ENCODE measurements at places on chromosomes 6 and 20.

- no peak for DNase-seq
These were observed 92.3 kb downstream of the EDN3 start for GRCh38 chr20:59392736-59393135.

DNA sequence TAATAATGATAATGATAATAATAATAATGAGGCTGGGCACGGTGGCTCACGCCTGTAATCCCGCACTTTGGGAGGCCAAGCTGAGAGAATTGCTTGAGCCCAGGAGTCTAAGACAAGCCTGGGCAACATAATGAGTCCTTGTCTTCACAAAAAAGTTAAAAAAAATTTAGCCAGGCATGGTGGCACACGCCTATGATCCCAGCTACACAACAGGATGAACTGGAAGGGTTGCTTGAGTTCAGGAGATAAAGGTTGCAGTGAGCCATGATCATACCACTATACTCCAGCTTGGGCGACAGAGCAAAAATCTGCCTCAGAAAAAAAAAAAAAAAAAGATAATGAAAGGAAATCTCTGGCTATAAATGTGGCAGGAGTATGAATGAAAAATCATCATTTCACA, 213.4 kb downstream of the HIVEP2 start:
- DNase-seq, result no peak

DNA sequence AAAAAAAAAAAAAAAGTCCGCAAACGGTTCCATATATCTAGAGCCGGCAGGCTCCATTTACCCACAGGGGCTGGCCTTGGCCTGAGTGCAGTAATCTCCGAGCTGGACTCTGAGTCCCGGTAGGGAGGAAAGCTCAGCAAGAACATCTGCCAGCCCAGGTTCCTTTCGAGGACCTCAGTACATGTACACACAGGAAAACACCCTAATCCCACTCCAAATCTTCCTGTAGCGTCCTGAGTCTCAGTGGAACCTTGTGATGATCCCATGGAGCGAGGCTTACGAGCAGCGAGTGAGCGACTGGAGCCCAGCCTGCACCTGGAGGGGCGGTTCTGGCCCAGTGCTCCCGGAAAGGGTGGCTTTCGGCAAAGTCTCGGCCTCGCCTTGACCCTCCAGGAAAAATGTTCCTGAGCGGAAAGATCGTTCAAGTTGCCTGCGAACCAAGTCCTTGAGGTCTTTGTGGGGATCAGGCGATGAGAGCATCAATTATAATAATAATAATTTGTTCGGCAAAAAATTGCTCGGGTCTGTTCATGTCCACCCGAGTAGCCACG, 32.1 kb downstream of the PRSS16 start:
- DNase-seq, result no peak

DNA sequence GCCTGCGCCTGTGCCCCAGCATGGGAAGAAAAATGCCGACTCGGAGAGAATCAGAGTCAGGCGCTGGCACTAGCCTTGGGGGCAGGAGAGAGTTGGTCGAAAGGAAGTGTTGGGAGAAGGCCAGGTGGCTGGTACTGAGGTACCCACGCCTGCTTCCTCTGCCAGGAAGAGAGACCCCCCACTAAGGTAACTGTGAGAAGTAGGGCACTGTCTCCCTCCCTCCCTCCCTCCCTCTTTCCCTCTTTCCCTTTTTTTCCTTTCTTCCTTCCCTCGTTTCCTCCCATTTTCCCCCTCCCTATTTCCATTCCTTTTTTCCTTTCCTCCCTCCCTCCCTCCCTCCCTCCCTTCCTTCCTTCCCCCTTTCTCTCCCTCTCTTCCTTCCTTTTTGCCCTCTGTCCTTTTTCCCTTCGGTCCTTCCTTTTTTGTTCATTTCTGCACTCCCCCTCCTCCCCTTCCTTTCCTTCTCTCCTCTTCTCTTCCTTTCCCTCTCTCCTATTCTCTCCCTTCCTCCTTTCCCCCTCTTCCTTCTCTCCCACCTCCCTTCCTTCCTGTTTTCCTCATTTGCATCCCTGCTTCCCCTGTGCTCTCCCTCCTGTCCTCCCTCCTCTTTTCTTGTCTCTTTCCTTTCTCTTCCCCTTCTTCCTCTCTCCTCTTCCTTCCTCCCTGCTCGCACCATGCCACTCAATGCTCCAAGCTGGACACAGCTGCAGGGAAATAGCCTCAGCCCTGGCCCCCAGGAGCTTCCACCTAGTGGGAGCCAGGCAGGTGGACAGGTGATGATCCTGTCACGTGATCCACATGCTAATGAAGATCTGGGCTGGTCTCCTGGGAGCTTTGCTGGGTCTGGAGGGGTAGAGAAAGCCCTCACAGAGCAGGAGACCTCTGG, 148.0 kb downstream of the DHX35 start:
- DNase-seq, result no peak

DNA sequence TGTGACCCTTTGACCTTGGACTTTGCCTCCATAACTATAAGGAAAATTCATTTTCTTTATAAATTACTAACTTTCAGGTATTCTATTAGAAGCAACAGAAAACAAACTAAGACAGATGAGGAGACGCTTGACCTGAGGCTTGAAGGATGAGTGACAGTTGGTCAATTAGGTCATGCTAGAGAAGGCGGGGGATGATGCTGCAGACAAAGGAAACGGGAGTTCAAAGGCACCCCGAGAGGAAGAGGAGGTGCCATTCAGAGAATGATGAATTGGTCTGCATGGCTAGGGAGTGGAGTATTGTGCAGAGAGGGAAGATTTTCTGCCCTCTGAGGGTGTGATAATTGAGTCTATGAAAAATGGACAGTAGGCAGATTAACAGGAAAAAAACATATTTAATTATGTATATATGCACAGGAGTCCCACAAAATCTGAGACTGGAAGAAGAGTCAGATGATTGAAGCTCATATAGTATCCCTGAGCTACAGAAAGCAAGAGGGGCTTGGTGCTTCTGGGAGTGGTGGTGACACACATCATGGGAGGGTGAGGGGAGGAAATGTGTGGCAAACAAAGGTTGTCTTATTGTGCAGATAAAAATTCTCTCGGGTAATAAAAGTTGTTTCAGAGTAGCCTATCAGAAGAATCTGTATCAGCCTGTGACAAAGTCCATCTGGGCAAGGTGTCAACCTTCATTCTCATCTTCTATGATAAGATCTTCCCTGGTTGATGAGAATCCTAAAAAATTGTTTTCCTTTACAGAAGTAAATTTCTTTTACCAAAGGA, 20.4 kb upstream of the FUCA2 start:
- no peak for DNase-seq

- DNase-seq, result no peak
These were observed 50.8 kb upstream of the NRN1 start for GRCh38 chr6:6057442-6058053.

DNA sequence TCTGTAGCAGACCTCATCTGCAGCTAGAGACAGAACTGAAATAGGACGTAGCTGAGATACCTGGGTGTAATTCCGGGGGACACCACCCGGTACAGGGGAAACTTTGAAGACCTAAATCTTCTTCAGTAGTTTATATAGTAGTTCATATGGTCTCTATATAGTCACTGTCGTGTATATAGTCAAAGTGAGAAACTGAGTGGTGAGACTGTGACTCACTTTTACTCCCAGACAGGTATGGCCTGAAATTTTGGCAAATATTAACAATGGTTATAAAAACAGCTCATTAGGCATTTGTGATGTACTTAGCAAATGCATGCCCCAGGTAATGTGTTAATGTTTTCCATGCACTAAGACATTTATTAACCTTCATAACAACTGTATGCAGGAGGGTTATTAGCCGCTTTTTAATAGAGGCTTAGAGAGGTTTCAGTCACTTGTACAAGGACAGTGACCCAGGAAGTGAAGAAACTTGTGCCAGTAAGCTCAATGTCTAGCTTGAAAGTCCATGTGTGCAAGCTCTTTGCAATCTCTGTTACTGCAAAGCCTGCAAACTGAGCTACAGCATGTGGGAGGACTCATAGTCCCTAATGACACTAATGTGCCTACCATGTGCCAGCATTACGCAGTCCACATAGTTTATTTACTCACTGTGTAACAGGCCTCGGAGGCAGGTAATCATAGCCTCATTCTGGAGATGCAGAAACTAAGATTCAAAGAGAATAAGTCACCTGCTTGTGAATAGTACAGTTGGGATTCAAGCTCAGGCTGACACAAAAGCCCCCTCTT, 165.4 kb upstream of the CHD6 start:
- DNase-seq, result no peak

- no peak for DNase-seq
These were observed 6.0 kb downstream of the MMP24OS start for GRCh38 chr20:35271904-35272303.

- no peak for DNase-seq
These were observed 295.0 kb downstream of the KCNQ5 start for GRCh38 chr6:72916906-72917305.

DNA sequence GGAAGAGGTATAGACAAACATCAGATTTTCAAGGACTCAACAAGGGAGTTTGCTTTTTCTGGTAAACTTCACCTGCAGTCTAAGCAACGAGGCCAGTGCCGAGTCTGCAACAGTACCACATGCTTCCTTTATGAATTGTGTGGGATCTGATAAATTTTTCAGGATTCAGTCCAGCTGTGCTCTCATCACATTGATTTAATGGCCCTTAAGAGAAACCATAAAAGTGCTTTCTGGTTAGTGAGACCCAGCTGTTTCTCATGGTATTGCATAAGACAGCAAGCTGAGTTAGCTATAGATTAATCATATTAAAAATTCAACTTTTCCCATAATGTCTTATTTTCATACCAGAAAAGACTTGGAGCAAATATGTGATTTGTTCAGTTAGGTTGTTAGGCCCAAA, 291.4 kb downstream of the CENPW start:
- DNase-seq, result no peak

DNA sequence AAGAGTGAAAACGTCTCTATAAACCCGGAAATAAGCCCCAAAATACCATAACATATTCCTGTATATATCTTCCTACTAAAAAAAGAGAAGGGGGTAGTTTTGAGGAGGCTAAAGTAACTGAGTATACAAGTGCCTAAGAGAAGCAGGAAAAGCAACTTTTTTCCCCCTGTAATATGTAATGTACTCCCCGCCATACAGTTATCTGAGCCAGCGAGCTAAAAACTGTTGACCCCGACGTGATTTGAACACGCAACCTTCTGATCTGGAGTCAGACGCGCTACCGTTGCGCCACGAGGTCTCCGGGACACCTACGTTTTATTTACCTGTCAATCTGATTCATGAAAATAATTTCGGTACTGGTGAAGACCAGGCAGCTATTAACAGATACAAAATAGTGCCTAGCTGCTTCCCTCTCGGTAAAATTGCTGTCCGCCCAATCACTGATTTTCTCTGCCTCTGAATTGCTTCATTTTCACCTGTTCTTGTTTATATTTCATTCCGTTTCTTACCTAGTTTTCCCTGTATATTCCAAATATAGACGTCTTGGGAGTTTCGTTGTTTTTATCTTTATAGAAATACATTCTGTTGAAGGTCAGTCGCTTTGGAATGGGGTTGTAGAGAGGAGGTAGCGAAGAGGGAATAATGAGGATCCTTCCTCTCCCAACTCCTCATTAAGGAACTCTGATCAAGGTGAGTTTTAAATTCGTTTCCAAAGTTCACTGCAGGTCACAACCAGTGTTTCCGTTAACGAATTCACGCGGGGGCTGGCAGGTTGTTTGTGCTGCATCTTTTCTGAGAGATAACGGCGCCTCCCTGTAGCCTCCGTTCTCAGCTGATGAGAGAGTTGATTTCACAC, 33.6 kb upstream of the BTN3A2 start:
- DNase-seq, result no peak

DNA sequence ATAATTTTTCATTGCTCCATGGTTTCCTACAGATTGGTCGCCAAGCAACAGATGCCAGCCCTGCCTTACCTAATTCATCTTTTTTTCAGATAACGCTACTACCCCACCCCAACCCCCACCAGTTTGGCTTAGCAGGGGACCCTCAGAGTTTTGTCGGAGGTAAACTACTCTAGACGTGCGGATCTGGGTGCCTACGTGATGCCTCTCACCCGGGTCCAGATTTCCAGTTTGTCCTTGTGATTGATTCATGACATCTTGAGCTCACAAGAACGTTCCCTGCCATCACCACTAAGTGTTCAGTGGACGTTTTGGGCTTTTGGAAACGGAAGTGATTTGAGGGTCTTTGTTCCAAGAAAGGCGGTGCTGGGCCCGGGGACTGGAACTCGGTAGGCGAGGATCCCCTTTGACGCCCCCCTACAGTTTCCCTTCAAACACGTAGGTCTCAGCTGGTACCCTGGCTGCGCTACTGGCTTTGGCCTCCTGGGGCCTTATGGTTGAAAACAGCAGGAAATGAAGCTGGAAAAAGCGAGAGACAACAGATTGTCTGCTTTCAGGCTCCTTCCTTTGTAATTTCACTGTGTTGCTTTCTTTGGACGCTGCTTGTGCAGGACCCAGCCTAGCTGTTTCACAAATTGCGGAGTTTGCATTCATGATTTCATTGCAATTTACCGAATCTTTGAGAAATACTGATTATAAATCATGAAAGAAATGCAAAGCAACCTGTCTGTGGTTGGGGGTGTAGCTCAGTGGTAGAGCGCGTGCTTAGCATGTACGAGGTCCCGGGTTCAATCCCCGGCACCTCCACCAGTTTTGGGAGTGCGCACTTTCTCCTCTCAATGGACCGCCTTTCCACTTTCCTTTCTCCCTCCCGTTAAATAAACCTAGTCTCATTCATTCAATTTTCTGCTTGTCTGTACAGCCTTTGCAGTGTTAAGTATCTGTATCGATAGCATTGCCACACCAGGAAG, 81.0 kb downstream of the GPX5 start:
- DNase-seq, result no peak

DNA sequence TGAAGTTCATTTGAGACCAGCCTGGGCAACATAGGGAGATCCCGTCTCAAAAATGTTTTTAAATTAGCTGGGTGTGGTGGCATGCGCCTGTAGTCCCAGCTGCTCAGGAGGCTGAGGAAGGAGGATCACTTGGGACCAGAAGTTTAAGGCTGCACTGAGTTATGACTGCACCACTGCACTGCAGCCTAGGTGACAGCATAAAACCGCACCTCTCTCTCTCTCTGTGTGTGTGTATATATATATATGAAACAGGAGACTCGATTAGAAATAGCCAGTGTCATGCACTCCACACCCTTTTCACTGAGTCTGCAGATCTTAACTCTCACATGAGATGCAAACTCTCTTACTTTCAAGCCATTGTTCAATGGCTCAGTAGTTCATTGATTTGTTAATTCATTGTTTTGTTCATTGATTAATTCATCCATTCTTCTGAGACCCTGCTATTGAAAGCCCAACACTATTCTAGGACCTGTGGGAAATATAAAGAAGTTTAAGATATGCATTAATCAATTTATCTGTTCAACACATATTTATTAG, 52.4 kb upstream of the MRPS10 start:
- no peak for DNase-seq
